PC-9 (cell line): ENCODE measurements at places on chromosomes 1 and 21. TPM values are rescaled to one million over a fixed set of nuclear protein-coding genes. Genes with fewer than 3 reads are reported as not detected.

NTRK1 gene
- not detected in 2 replicates for total RNA-seq

TPTE gene
- total RNA-seq = not detected in 2 replicates

PTGS2 gene
- 0.63 and 2.3 TPM in 2 replicates for total RNA-seq

SLAMF7 gene
- 1.7 and 3.6 TPM in 2 replicates for total RNA-seq

SGIP1 gene
- total RNA-seq = not detected in 2 replicates
